ENCODE measurements at places on chromosomes 11 and 22.
A peak's percentile ranks its signal among the peaks of the same experiment; 100 is the strongest.

- no peak for DNase-seq
Measured at GRCh38 chr11:34331736-34332135, 26.1 kb downstream of the ABTB2 start.

DNA sequence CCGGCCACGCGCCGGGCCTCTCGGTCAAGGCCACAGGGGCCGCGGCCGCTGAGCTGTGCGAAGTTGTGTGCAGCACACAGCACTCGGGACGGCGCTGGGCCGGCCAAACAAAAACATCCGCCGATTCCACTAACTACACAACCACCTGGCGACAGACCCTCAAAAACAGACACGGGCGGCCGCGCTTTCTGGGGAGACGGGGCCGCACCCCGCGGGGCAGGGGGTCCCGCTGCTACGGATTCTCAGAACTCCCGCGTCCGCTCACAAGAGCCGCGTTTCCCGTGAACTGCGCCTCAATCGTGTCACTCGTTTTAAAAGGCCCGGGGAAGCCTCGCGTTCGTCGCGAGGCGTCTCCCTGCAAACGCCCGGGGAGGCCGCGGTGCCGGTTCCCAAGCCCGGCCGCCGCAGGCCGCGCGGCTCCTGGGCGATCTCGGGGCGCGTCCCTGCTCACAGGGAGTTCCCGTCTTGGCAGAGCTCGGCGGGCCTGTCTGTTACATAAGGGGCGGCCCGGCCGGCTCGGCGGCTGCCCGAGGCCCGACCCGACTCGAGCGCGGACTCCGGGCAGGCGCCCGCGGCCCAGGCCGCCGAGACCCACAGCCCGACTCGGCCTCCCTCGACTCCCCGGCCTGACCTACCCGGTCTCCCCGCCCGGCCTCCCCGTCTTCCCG lies 936 bp downstream of the BRD1 start:
- peak; percentile 54 for DNase-seq

- no peak for DNase-seq
Measured at GRCh38 chr11:65782816-65783228, 2.0 kb upstream of the AP5B1 start.

GRCh38 chr11:5274395-5274794 lies 4.7 kb upstream of the HBE1 start:
- DNase-seq, result no peak

DNA sequence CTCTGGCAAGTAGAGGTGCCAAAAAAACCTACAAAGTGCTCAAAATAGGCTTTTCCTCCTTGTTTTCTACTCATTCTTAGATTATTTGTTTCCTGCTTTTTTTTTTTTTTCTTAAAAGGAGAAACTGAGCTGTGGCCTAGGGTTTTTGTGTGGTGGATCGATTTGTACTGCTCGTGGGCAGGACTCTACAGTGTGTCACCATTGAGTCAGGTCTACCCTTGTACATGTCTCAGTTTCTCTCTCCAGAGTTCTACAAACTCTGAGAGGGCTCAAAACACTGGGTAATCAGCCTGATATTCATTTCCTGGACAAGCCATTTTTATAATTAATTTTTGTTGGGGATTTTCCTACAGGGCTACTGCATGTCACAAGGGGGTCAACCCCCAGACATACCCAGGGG lies 5.2 kb upstream of the CASP4 start:
- no peak for DNase-seq

DNA sequence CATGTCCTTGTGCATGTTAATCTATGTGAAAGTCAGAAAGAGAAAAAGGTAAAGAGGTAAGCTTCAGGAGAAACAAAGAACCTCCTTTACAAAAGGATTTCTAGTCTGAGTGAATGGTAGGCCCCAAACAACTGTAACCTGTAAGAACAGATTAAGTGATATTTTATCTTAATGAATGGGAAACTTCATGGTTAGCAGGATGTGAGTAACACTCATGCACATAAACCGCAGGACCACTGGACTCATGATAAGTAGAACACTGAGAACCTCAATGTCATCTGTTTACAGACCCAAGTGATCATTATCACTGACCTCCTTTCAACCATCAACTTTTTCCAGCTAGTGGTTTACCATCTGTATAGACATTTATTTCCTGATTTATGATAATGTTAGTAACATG lies 19.9 kb downstream of the OR8G5 start:
- DNase-seq, result peak; percentile 21

- peak; percentile 96 for DNase-seq
Measured at GRCh38 chr11:20387261-20388095, at the start of gene PRMT3. TSS of gene PRMT3 (plus strand) at chr11:20387716. CDS start at chr11:20387747, 31 bp downstream.

- DNase-seq, result no peak
Measured at GRCh38 chr11:73267122-73267846, 4.9 kb upstream of the P2RY6 start.

GRCh38 chr11:126561327-126561893 lies 205.9 kb downstream of the ST3GAL4 start:
- DNase-seq, result peak; percentile 7

DNA sequence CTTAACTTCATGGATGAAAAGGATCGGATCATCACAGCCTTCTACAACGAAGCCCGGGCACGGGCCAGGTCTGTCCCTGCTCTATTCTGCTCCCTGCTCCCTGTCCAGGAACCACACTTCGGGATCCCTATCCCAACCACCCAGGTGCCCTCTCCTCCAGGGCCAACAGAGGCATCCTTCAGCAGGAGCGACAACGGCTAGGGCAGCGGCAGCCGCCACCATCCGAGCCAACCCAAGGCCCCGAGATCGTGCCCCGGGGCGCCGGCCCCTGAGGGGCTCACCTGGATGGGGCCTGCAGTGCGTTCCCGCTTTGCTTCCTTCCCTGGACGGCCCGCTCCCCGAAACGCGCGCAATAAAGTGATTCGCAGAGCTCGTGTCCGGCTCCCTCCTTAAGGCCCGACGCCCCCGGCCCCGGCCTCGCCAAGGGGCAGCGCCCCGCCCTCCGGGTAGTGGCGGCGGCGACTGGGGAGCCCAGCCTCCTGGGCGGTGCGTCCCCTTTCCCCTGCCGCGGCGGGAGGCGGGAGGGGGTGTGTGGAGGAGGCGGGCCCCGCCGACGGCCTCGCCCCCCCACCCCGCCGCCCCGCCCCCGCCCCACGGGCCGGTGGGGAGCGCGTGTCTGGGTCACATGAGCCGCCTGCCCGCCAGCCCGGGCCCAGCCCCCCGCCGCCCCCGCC lies at the start of gene VEGFB:
Gene VEGFB (plus strand): TSS at position 672 of the 674 bp plus-strand sequence. CDS start 250 bp downstream, outside the sequence.
- peak; percentile 25 for DNase-seq

- DNase-seq, result no peak
Measured at GRCh38 chr11:73346186-73346935, 29.8 kb upstream of the RELT start.

DNA sequence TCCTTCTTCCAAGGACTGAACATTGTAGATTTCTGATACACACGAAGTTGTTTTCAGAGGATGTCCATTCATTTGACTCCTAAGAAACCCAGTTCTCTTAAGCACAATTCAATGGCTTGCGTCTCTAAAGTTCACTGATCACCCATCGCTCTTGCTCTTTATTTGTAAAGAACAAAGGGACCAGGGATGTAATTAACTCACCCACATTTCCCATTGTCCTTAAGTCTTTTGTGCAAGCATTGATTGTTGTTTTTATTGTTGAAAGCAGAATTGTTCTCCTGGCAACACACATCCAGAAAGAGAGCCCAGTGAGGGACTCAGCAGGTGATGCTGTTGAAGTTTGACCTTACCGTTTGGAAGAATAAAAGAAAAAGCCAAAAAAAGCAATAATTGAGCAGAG lies 59.2 kb downstream of the SPON1 start:
- no peak for DNase-seq

GRCh38 chr11:109584001-109584972 lies 162.3 kb downstream of the C11orf87 start:
- DNase-seq, result no peak

GRCh38 chr11:87459351-87459750 lies 421.6 kb downstream of the TMEM135 start:
- DNase-seq, result no peak

GRCh38 chr22:24424001-24424900 lies 3.1 kb upstream of the ADORA2A start:
- DNase-seq, result no peak

- no peak for DNase-seq
Measured at GRCh38 chr11:79894111-79894510, 453.3 kb upstream of the TENM4 start.

GRCh38 chr22:34068001-34068400 lies 147.7 kb upstream of the LARGE1 start:
- DNase-seq, result no peak

- no peak for DNase-seq
Measured at GRCh38 chr11:3220101-3220500, 1.5 kb upstream of the MRGPRG start.

DNA sequence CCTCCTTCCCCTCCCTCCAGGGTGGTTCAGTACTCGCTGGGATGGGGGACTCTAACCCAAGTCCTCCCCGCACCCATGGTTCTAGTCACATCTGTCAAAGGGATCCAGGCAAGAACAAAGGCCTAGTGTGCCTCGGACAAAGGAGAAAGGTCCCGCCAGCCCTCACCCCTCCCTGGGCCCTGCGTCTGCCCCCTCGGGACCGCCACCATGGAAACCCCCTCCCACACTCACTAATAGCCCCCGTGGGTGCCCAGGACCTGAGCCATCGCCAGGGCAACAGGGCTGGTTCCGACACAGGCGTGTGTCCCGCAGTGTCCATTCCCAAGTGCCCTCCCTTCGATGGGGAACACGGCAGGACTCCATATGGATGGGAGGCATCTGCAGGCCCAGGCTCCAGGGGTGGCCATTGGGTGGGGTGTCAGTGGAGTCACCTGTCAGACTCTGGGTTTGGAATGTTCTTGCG lies 5.1 kb upstream of the CARNS1 start:
- no peak for DNase-seq

DNA sequence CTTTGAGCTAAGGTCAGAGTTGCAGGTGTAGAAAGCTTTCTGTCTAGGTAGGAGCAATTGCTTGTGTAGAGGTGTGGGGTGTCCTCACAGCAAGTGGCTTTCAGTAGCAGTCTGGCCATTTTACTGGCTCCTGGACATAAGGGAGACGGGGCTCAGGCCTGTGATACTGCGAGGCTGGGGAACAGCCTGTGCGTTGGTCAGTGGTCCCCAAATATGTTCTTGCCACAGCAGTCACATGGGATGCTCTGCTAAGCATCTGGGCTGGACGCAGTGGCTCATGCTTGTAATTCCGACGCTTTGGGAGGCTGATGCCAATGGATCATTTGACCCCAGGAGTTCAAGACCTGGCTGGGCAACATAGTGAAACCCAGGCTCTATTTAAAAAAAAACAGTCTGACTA lies 1.9 kb downstream of the MCM5 start:
- no peak for DNase-seq

- DNase-seq, result no peak
Measured at GRCh38 chr22:11605468-11605981, 3922.5 kb upstream of the OR11H1 start.

- peak; percentile 82 for DNase-seq
Measured at GRCh38 chr11:96254854-96255253, 88.1 kb downstream of the MAML2 start.

DNA sequence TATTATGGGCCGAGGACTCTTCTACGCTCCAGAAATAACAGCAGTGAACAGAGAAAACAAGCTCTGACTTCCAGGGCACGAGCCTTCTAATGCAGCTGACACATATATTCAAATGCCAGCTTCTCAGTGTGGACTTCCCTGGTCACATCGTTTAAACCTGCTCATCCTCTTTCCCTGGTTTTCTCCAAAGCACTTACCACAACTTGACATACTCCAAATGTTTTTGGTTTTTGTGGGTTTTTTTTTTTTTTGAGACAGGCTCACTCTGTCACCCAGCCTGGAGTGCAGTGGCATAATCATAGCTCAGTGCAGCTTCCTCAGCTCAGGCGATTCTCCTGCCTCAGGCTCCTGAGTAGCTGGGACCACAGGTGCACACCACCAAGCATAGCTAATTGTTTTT lies 105.5 kb downstream of the MICAL3 start:
- DNase-seq, result no peak

DNA sequence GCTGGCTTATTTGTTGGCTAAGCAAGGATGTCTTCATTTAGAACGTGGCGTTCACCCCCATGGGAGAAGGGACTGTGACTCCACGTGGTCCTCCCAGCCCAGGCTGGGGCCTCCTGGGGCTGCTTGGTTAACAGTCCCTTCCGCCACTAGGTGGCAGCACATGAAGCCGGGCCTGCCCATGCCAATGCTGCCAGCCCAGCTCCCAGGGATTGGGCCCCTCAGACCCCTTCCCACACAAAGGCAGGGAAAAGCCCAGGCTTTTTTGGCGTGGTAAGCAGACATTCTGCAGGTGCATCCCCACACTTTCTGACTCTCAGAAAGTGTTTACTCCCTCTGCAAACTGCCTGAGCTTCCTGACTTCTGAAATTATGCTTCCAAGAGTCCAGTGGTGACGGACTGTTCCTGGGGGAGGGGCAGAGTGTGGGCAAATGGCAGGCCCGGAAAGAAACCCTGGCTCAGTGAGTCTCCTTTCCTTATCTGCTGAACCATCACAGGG lies 3.1 kb downstream of the CBX6 start:
- DNase-seq, result peak; percentile 80

All from inflammatory macrophage treated with lipopolysaccharide for 4 hours (primary cell).